ENCODE measurements at places on chromosomes 7 and 10.

GRCh38 chr10:34966040-34966439, 124.1 kb downstream of the CUL2 start:
- no peak for DNase-seq

- DNase-seq = no peak
These were observed 95.7 kb downstream of the ELAPOR2 start for GRCh38 chr7:86963599-86964230.

DNA sequence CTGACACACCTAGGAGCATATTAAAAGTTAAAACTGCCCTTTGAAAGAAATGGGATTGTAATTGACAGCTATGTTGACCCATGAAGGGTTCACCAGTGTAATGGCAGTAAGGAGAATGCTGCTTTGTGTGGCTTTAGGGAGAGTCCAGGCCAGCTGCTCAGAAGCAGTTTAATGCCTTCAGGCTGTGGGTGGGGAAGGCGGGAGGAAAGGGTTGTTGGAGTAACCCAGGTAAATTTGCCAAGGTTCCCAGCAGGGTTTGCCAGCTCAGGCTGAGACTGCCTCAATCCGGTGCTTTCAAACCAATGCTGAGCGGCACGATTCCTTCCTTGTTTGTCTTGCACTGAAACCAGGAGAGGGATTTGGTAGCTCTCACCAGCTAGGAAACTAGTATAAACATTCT, 637.2 kb downstream of the INHBA start:
- DNase-seq = no peak

DNA sequence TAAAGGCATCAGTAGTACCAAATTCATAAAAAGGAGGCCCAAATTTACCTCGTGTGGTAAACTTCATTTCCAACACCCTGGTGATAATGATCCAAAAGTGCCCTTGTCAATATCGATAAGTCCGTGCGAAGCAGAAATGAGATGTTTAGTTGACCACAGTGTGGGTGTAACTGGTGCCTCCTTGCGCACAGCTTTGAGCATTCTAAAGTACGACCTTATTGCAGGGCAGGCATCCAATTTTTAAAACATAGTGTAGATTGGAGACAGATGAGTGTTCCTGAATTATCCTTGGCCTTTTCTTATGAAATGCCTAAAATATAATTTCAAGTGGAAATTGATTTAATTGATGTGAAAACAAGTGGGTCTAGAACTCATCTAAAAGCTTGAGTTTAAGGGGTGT, 248.4 kb downstream of the TRIL start:
- DNase-seq = no peak

DNA sequence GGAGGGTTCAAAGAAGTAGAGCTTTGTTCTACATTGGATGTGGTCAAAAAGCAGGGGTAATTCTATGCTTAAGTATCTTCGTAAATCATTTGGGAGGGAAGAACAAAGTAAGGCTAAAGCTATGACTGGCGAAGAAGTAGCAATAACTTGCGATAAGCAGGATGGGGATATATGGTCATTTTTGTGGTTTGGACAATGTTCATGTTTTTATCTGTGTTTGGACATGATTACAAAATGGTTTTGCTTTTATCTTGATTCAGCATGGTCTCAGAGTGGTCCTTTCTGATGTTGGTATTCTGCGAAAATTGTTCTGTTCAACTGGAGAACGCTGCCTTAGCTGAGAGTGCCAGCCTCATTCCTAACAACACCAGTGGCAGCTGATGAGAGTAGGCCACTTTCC, 208.8 kb downstream of the SEMA3A start:
- DNase-seq = no peak

DNA sequence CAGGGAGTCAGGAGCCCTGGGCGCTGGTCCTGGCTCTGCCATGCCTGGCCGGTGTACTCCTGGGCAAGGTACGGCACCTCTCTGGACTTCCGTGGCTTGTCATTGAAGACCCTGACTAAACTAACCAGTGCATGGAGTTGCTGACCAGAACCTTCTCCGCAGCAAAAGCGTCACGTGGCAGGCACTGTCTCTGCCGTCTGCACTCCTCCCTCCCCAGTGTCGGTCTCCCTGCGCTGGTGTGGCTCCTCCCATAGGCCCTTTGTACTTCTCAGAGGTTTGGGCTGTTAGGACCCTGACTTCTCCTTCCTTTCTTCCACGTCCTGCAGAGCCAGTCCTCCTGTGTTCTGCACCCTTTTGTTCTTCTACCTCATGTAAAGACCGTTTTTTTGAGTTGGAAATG, 100.6 kb upstream of the CREB5 start:
- no peak for DNase-seq

DNA sequence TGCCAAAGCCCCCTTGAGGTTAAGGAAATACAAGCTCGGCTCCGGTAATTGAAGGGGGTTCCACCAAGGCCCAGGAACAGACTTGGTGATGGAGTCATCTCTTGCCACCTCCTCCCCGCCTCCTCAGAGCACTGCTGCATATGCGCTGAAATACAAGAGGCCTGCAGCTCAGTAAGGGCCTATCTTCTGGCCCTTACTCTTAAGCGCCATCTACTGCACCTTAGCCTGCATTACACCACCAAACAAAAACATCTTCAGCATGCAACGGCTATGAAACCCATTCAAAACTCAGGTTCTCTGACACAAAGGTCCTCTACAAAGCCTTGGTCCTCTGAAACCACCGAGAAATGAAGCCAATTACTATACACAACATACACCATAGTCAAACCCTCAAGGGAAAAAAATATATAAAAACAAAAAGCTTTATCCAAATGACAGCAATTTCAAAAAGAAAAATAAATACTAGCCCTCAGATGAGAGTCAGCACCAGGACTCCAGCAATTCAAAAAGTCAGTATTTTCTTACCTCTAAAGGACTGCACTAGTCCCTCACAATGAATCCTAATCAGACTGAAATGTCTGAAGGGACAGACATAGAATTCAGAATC, 176.8 kb upstream of the TBX20 start:
- DNase-seq = no peak

DNA sequence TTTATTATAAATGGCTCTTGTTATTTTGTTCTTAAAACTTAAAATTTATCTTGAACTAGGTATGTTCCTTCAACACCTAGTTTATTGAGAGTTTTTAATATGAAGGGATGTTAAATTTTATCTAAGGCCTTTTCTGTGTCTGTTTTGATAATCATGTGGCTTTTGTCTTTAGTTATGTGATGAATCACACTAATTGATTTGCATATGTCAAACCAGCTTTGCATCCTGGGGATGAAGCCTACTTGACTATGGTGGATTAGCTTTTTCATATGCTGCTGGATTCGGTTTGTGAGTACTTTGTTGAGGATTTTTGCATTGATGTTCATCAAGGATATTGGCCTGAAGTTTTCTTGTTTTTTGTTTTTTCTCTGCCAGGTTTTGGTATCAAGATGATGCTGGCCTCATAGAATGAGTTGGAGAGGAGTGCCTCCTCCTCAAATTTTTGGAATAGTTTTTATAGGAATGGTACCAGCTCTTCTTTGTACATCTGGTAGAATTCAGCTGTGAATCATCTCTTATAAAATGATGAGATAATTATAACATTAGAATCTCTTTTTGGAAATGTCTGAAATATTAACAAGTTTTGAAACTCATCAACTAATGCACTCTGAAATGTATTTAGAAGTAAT, 78.7 kb upstream of the AGR3 start:
- DNase-seq = no peak

DNA sequence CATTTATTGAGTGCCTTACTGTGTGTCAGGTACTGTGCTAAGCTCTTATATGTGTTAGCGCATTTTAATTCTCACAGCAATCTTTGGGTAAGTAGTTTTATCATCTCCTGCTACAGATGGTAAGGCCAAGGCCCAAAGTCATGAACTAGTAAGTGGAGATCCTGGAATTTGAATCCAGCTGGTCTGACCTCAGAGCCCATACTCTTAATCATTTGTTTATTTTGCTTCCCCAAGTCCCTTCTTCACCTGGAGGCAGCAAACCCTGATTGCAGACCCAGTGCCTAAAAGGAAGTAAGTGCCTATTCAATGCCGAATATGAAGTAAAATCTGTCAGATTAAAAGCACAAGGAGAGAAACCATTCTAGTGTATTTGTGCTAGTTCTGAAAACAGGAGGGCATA, 182.9 kb upstream of the TCF7L2 start:
- DNase-seq = no peak

- peak; percentile 28 for DNase-seq
These were observed 71.7 kb downstream of the ICA1 start for GRCh38 chr7:8190119-8190895.

DNA sequence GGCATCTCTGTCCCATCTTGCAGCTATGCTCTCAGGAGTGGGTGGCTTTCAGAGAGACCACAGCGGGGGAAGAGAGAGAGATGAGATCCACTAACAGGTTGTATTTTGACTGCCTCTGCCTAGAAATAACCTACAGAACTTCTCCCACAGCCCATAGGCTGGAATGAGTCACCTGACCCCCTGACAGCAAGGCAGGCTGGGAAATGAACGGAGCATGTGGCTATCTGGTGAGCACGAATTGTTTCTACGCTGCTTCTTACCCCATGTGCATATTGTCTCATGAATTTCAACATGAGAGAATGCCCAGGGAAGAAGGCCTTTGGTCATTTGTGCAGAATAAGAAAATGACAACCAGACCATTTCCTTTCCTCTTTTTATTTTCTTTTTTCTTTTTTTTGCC, 151.3 kb downstream of the SNX10 start:
- DNase-seq = no peak

- no peak for DNase-seq
These were observed 202.9 kb upstream of the TCERG1L start for GRCh38 chr10:131514454-131514853.

- DNase-seq = no peak
These were observed 281.8 kb upstream of the KLF6 start for GRCh38 chr10:4066581-4067390.

DNA sequence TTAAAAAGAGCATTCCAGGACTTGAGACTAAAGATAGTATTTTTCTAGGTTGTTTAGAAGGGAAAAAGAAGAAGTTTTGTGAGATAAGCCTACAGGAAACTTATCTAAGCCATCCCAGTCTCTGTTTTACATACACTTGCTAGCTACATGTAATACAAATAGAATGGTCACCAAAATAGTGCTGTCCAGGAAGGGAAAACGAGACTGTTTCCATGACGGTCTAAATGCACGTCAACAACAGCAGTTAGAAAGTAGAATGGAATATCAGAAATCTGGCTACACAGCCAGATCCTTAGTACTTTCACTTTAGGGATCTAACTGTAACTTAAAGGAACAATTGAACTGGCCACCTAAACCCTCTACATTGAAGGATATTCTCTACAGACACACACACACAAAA, 117.6 kb downstream of the TSPAN12 start:
- DNase-seq = no peak

DNA sequence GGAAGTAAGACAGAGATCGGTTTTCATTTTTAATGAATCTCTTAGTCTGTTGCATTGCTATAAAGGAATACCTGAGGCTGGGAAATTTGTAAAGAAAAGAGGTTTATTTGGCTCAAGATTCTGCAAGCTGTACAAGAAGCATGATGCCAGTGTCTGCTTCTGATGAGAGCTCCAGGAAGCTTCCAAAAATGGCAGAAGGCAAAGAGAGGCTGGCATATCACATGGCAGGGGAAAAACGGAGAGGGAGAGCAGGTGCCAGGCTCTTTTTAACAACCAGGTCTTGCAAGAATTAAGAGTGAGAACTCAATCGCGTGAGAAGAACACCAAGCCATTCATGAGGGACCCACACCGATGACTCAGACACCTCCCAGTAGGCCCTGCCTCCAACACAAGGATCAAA, 125.0 kb upstream of the THSD7A start:
- no peak for DNase-seq

GRCh38 chr10:105634281-105634680, 993.2 kb downstream of the SORCS3 start:
- DNase-seq = no peak

GRCh38 chr10:25815236-25815635, 118.8 kb upstream of the MYO3A start:
- no peak for DNase-seq

DNA sequence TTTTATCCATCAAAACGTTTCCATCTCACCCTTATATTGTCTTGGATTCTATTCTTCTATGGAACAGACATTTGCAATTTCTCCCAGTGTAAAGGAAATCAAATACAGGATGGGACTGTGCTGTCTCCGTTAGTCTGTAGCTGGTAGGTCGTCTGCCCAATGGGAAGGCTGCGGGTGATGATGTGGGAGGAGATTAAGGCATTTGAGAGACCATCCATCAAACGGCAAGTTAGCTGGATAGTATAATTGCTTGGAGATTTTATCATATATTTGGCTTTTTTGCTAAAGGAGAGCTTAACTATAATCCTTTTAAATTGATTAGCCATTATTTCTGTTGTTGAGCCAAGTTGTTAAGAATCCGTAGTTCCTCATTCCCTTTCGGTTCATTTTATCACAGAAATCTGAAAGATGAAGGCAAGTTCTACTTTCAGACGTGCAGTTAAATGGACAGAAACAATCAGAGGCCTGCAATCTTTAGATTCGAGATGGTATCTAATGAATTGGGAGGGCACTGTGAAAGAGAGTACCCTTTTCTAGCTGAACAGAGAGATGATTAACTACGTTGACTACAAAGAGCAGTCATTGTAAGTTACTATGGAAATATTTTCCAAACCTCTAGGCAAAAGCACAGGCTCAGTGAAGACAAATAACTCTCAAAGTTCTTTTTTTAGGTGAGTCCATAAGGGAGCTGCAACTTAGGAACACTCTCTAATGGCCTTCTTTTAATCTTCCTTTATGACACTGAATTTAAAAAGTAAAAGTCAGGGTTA, 253.3 kb upstream of the KIAA1217 start:
- no peak for DNase-seq

GRCh38 chr7:79893991-79894390, 240.6 kb upstream of the GNAI1 start:
- DNase-seq = no peak

- DNase-seq = no peak
These were observed 22.0 kb downstream of the UMAD1 start for GRCh38 chr7:7662527-7662926.

GRCh38 chr10:107971411-107971810, 806.9 kb upstream of the SORCS1 start:
- no peak for DNase-seq

DNA sequence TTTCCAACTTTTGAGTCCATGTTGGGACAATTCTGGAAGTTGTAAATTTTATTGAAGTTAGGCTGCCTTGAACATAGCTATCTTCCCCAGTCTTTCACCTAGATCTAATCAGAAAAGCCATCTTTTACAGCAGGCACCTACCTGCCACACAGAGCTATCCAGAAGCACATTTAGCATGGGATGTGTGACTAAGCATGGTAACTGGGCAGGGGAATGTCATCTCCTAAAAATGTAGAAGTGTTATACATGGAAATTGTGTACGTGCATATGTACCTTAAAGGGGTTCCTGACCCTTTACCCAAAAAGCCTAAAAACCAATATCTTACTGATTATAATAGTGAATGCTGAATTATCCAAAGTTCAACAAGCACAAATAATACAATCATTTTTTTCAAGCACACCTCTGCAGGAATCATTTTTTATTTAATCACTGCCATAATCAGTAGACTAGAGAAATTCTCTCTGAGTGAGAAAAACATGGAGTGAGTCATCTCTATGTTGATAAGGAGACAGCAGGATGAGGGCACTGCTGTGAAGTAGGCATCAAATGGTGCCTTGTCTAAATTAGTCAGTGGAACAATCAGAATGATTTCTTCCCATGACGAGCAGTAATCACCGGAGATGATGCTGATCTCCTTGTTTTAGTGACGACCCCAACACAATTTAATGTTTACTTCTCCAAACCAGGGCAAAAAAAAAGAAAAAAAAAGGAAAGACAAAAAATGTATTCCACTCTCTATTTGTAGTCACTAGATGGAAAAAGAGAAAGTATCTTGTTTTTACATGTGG, 75.9 kb downstream of the SORBS1 start:
- DNase-seq = no peak

Measured in activated effector memory CD4-positive, alpha-beta T cell treated with Interleukin-2 at 50 U/mL for 16 hours (primary cell).